ENCODE measurements at places on chromosomes 2 and 18.

- DNase-seq, result no peak
Measured at GRCh38 chr2:379778-380177, 91.9 kb upstream of the ALKAL2 start.

DNA sequence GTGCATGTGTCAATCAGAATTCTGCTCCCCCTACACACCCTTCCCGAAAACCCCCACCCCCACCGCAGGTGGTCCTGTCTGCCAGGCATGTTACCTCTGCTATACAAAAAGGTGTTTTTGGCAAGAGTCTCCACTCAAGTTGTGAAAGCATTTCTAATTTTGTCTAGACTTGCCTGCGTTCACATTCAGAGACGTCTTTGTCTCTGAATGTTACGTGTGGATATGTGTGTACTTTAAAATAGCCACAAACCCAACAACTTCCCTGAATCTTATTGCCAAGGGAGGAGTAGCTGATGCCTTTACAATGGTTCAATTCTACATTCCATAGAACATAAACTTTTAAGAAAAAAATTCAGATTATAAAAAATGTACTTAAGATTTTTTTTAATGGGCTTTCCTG, 66.6 kb downstream of the ITGA4 start:
- DNase-seq, result no peak

DNA sequence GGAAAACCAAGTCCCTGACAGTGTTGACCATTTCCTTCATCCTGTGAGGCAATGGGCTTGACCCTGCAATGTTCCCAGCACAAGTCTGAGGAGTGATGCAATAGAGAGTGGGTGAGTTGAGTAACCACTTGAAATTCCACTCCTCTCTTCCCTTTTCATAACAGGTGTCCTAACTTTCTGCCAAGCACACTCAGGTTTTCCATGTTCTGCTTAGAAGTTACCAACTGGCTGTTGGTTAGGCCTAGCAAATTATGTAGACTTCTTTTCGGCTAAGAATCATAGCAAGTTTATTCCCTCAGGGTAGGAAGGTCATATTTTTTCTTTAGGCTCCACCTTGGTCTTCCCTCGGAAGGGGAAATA, 11.5 kb downstream of the GNLY start:
- no peak for DNase-seq

GRCh38 chr2:97983698-97984097, 12.1 kb downstream of the TMEM131 start:
- no peak for DNase-seq

- no peak for DNase-seq
Measured at GRCh38 chr2:98114643-98115330, 27.8 kb downstream of the VWA3B start.

DNA sequence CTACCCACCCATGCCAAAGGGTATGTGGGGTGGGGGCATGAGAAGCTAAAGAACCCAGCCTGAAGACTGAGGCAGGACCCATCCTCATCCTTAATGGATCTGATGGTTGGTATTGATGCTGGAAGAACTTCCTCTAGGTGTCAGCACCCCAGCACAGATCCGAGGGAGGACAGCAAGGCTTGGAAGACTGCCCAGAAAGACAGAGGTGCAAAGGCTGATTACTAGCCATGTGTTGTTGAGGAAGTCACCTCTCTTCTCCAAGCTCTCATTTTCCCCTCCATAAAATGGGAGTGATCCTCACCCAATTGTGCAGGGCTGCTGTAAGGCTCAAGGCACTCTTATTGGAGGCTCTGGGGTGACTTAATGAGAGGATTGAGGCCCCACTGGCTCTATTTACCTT, 256.5 kb downstream of the CELF4 start:
- DNase-seq, result no peak
